ENCODE measurements at places on chromosomes 2 and 18.

GRCh38 chr2:228827056-228827700, 443.9 kb downstream of the PID1 start:
- peak; percentile 25 for DNase-seq

DNA sequence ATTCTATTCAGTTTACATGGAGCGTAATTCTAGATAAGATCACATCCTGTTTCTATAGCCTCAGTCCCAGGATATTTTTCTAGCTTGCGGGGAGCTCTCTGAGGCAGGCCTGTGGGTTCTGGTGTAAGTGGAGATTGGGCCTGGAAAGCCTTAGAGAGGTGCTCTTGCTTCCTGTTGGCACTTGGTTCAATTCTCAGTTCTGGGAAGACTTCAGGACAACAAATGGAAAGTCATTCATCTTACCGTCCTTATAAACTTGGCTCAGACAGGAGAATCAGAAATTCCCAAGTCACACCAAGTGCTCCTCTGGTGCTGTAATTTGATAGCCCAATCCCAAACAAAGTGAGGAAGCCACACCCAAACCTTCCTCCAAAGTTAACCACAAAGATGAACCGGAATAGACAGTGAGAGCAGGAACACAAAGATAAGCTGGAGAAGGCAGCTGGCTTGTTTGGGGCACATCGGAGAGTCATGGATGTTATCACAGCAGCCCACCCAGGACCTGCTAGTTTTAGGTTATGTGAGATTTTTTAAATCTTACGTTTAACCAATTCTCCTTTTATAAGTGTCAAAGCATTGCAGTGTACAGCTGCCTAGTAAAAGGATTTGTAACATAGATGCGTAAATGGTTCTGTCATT, 144.3 kb upstream of the MAP3K20 start:
- DNase-seq: no peak

DNA sequence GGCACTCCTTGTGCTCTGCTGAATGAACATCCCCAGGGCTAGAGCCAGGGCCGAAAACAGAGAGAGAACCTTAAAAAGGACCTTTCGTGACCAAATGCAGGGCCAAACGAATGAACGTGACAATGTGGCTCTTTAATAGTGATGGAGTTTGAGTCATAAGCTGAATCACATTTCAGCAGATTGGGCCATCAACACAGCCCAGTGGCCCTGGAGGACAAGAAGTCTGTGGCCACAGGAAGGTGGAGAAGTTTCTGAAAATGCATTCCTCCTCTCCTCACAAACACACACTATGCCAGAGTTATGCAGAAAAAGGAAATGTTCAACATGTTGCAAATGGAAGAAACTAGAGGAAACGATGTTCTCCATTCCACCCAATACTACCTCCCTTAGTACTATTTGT, 415.8 kb downstream of the HRH4 start:
- peak; percentile 87 for DNase-seq

DNA sequence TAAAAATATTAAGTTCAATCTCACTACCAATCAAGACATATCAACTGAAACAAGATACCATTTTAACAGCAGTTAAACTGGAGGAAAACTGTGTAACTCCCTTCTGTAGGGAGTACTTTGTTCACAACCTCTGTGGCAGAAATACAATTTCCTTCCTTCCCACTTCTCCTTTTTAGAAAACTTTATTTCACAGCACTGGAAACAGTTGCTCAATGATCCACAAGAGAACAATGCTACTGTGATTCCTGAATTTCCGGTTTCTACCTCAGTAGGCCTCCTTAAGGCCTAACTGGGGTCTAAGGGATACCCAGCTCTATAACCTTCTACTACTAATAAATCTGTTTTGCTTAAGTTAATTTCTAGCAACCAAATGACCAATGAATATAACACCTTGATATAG, 14.1 kb downstream of the TLK1 start:
- DNase-seq: no peak

DNA sequence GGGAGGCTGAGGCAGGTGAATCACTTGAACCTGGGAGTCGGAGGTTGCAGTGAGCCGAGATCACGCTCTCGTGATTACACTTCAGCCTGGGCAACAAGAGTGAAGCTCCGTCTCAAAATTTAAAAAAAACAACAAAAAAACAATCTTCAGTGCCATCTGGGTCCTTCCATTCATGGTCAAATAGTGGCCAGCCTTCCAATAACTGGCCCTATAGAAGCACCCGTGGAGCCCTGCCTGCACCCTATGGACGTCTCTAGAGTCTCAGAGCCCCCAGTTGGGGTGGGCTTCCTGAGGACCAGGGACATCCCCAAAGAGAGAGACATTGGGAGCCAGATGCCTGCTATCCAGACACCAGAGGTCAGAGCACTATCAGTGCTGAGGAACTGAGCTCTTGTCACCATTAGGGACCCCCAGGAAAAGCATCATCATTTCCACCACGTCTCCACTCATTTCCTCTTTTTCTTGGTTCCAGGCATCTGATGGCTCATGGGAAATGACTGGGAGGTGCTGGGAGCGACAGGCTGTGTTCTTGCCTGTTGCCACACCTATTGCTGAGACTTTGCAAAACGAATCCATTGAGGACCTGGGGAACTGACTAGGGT, 9.4 kb downstream of the NEU2 start:
- DNase-seq: no peak

- DNase-seq: no peak
These were observed 80.5 kb downstream of the DTNB start for GRCh38 chr2:25592766-25593292.

GRCh38 chr2:216664593-216665034, 30.7 kb downstream of the IGFBP5 start:
- no peak for DNase-seq

DNA sequence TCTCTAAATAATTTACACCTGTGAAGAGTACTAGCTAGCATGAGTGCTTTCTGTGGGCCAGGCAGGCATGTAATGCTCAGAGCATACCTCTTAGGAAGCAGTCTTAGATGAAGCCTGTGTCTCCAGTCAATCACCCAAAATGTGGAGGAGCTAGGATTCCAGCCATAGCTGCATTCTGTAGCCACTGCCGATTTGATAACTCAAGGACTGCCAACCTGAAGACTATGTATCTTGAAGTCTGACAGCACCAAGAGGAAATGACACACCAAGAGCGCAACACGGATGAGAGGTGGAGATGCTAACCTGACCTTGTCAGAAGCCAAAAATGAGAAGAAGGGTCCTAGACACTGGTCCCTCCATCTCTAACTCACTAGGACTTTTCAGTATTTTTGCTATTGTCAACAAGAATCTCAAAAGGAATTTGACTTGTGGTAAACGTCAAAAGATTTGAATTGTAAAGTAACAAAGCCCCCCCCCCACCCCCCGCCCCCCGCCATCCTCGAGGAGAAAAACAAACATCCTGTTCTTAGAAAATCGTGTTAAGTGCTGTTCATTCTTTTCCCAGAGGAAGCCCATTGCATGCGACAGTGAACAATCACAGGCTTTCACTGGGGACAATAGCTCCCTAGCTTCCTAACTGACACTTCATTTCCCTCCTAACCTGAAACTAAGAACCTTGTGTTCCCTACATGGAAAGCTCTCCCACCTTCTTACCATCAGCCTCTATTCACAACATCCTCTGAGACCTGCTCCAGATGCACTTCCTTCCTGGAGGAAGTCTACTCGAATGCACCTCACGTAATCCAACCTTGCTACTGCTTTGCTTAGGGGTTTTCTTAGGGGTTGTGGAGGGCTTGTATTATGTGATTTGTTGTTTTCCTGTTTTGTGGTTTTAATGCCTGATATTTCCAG, 14.7 kb downstream of the CDC42EP3 start:
- DNase-seq: no peak

GRCh38 chr18:32303400-32303799, 113.6 kb downstream of the MEP1B start:
- DNase-seq: no peak

DNA sequence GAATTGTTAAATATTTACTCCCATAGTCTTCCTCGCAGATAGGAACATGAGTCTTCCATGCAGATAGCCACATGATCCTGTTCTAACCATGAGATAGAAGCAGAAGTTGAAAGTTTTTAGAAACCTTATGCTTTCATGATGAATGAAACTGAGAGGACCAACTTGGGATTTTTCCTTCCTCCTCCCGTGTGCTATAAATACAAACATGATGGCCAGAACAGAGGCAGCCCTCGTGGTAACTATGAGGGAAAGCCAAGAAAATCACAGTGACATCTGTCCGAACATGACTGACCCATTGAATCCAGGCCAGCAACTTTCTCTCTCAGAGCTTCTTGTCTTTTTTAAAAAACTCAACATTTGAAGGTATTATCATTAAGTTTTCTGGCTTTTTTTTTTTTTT, 78.5 kb downstream of the ACAA2 start:
- no peak for DNase-seq

DNA sequence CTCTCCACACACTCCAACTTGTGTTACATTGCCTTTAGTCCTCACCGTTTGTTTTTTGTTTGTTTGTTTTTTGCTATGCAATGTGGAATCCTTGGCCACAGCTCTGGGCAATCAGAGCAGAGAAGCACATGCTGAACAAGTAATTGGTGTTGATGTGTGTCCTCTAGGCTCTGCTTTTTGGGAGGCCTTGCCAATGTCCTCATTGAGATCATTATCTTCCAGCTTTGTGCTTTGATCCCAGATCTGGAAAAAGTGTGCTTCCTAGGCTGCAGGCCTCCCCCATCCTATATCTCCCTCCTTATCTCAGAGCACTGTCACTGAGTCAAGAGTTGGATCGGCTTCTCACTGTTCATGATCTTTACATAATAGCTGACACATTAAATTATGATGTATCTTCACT, 25.9 kb downstream of the OSR1 start:
- DNase-seq: no peak

DNA sequence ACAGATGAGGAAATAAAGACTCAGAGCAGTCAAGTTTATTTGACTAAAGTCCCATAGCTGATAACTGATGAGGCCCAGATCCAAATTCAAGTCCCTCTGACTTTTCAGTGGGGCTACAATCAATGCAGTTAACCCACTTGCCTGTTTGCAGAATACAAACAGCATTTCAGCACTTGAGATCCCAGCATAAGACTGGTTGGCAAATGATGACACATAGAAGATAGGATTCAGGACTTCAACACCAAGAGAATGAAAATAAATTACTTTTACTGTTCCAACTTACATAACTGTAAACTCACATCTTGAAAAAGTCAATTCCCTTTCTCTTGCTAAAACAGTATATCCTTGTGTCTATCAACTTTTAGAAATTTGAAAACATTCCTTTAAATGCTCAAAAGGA, 61.2 kb downstream of the CCDC93 start:
- no peak for DNase-seq

GRCh38 chr2:68605939-68606338, 37.4 kb upstream of the PROKR1 start:
- DNase-seq: no peak

- DNase-seq: no peak
These were observed 66.1 kb downstream of the LRRFIP1 start for GRCh38 chr2:237693291-237693994.

All from BJ (cell line).